ENCODE measurements at places on chromosomes 5 and 9. TPM values are rescaled to one million over a fixed set of nuclear protein-coding genes. Genes with fewer than 3 reads are reported as not detected.

Gene TARS1
- total RNA-seq = 293 TPM

Gene MARCOL
- not detected for total RNA-seq

Gene SGCD
- total RNA-seq = 15.1 TPM

Gene AGXT2
- under 0.01 TPM for total RNA-seq

Gene FOXI1
- not detected for total RNA-seq

Gene CCDC192
- not detected for total RNA-seq

Gene TUSC1
- 12.2 TPM for total RNA-seq
